Sigmoid colon (tissue), 7 donors: ENCODE measurements at places on chromosomes 7 and 10. TPM values are rescaled to one million over a fixed set of nuclear protein-coding genes. Genes with fewer than 3 reads are reported as not detected.

Gene LDB3
- total RNA-seq = 42.1 TPM

Gene IL2RA
- total RNA-seq = 0.99 TPM

Gene PIP
- total RNA-seq = not detected

Gene RARRES2
- total RNA-seq = 257 TPM

DNA sequence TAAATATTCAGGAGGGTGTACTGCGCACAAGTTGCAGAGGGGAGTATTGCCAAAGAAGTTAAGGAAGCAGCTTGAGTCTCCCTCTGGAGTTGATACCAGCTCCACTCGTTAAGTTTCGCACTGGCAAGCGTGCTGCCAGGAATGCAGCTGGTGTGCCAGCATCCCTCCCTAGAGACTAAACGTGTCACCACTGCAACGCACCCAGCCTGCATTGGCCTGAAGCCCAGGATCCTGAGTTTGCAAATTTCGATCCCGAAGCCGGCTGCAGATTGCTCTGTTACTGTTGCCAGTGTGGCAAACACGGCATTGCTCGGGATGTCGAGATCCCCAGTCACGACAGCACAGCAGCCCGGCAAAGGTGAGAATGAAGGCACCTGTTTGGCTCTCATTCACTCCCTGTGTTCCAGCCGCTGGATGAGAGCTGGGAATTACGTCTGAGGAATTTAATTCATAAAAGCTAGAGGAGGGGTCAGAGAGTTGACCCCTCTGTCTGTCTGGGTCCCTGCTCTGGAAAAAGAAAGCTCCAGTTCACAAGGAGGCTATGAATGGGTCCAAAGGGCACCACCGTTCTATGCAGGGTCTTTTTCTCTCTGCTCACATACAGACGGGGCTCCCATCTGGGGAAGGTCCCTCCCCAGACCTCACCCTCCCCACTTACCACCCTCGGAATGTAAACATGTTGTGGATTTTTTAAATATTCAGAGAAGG lies 61.0 kb downstream of the NRP1 start:
- no peaks in the 10 kb centered on the region for H3K36me3 ChIP-seq
- H3K4me3 ChIP-seq = peak overlapping the region; percentile 4
- H3K4me1 ChIP-seq = peaks cover 24% of the 10 kb centered on the region
- no peaks in the 10 kb centered on the region for H3K27me3 ChIP-seq

DNA sequence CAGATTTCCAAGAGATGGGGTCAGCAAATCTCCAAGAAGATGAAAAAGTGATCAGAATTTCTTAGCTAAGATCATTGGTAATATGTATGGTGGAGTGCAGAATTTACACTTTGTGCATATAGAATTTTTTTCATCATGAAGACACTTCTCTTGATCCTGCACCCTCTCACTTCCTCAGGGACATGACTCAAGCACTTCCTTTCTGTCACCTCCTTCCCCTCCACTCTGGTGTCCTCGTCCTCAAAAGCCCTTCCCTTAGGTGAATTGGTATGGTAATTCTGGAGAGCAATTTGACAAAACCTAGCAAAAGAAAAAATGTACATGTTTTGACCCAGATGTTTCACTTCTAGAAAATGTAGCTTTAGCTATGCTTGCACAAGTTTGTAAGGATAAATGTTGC lies 18.1 kb downstream of the CALN1 start:
- no peaks in the 10 kb centered on the region for H3K4me1 ChIP-seq
- no peaks in the 10 kb centered on the region for H3K36me3 ChIP-seq
- no peak for DNase-seq
- no peak overlapping the region for H3K4me3 ChIP-seq
- H3K27me3 ChIP-seq = no peaks in the 10 kb centered on the region

DNA sequence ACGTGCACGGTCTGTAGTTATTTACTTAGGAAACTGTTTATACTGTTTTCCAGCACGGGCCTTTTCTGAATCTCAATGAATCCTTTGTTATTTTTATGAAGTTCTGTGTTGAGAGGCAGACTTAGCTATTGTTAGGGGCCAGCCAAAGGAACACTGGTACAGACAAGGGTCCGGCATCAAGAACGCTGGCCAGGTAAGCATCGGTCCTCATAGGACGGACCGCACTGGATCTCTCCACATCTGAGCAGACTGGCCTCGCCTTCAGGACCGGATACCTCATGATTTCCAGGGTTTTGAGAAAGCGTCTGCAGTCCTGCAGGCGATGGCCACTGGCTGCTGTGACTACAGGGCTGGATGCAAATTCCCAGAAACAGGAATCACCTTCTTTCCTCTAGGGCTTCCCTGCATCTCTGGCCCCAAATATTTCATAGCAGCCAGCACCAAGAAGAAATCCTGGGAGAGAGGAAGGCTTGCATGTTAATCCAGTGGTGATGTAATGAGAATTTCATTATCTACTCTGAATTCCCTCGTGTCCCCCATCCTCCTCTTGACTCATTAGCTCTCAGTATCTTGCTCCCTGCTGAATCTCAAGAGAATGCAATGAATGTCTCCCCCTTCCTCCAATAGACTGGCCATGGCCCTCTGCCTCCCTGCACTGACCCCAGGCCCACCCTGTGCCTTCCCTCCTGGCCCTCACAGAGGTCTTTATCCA lies 325.4 kb upstream of the NPVF start:
- no peak for DNase-seq
- H3K27ac ChIP-seq = no peak overlapping the region
- H3K36me3 ChIP-seq = no peaks in the 10 kb centered on the region
- H3K27me3 ChIP-seq = no peaks in the 10 kb centered on the region
- H3K4me1 ChIP-seq = peaks cover 4% of the 10 kb centered on the region

GRCh38 chr7:116305485-116306408 lies 95.4 kb downstream of the TES start:
- no peak overlapping the region for H3K4me3 ChIP-seq
- H3K27me3 ChIP-seq = no peaks in the 10 kb centered on the region
- peaks cover 13% of the 10 kb centered on the region for H3K4me1 ChIP-seq
- DNase-seq = no peak

- no peaks in the 10 kb centered on the region for H3K4me1 ChIP-seq
- H3K27me3 ChIP-seq = no peaks in the 10 kb centered on the region
- H3K36me3 ChIP-seq = no peaks in the 10 kb centered on the region
Observed at GRCh38 chr10:2874963-2875362, 192.4 kb upstream of the PFKP start.
